Activated T-helper 1 cell treated with anti-CD3 and anti-CD28 coated beads, Interleukin-12 subunit alpha, Interleukin-12 subunit beta, Interleukin-2, Interleukin-4 antibody, amounts not matched to agents 30 ng/mL and 10 ng/mL and 1 ng/mL, durations not matched to agents 14 hours and 24 hours and 36 hours (primary cell): ENCODE measurements at places on chromosomes 3 and 15. TPM values are rescaled to one million over a fixed set of nuclear protein-coding genes. Genes with fewer than 3 reads are reported as not detected.

DNA sequence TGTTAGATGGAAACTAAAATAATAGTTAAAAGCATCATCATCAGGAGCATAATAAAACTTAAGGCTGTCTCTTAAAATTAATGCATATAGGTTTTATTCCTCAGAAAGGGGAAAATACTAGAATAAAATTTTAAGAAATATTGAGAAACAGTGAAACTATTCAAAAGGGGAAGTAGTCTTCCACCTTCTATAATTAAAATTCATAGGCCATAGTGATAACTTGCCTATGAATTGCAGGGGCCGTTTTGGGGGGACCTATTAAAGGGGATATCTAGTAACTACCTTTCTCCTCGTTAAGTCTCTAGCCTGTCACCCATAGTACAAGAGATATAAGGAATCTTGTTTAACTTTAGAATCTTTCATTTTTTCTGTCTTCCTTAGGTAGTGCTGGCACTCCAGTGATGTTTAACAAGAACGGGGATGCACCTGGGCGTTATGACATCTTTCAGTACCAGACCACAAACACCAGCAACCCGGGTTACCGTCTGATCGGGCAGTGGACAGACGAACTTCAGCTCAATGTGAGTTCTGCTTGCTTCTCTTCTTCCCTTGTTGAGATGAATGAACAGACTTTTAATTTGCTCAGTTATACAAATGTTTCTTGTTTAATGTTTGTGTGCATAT lies 600.4 kb downstream of the GRM7 start:
- no peak overlapping the region for H3K4me3 ChIP-seq
- H3K4me1 ChIP-seq, result no peaks in the 10 kb centered on the region
- no peak for DNase-seq
- H3K27me3 ChIP-seq, result no peaks in the 10 kb centered on the region
- H3K27ac ChIP-seq, result no peak overlapping the region
- no peaks in the 10 kb centered on the region for H3K36me3 ChIP-seq

DNA sequence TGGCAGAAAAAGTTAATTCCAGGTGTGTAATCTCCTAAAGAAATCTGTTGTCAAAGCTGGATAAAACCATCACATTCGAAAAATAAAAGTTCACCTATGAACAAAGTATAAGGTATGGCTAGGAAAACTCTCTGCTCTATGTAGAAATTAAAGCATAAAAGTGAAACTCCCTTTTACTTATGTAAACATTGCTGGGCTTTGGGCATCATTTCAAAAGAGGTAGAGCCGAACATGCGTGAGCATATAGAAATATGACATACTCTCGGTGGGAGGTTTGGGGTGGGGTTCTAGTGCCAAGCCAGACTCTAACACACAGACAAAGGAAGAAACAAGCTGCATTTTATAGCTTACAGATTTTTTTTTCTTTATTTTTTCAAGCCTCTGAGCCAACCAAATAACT lies 306.8 kb upstream of the ATP11B start:
- H3K27me3 ChIP-seq, result no peaks in the 10 kb centered on the region
- DNase-seq, result no peak
- H3K4me1 ChIP-seq, result no peaks in the 10 kb centered on the region
- H3K36me3 ChIP-seq, result no peaks in the 10 kb centered on the region

TARS3 gene
- 13.9 and 15.2 TPM in 2 replicates for total RNA-seq

RASL12 gene
- not detected in 2 replicates for total RNA-seq

DNA sequence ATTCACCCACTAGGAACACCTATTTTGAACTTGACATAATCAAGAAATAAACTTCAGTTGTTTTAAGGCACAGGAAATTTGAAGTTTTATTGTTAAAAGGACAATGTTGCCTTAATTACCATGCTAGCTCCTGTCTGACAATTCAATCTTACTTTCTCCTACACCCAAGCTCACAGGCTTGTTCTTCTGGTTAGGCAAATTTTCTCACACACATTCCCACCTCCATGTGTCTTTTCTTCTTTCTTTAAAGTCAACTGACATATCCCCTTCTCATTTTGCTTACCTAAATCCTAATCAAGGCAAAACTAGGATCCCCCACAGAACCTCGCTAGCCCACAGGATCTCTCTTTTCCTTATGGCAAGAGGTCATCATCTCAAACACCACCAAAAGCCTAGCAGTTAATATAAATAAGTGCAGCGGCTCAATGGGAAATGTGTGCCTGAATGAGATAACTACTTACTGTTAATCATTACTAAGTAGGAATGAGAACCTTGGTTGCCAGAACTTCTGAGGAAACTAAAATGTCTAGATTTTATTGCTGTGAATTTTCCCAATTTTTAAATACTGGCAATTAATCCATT lies 189.3 kb downstream of the PLCH1 start:
- no peaks in the 10 kb centered on the region for H3K27me3 ChIP-seq
- no peak for DNase-seq
- no peaks in the 10 kb centered on the region for H3K36me3 ChIP-seq
- no peak overlapping the region for H3K27ac ChIP-seq
- H3K4me3 ChIP-seq, result peak overlapping the region; percentile 25
- peaks cover 28% of the 10 kb centered on the region for H3K4me1 ChIP-seq

DNA sequence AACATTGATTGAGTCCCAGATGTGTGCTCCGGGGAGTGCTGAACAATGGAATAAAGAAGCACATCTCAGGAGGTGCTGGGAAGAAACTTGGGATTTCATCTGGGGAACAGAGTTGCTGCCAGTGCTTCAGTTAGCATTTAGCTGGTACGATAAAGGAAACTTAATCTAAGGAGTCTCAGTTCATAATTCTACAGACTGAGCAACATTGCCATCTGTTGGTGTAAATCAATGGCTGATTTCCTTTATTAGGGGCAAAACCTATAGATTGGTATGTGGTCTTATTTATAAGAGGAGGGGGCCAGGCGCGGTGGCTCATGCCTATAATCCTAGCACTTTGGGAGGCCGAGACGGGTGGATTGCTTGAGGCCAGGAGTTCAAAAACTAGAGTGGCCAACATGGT lies 8.9 kb downstream of the MKRN2OS start:
- no peak overlapping the region for H3K4me3 ChIP-seq
- no peak for DNase-seq
- peaks cover 6% of the 10 kb centered on the region for H3K36me3 ChIP-seq
- H3K27ac ChIP-seq, result no peak overlapping the region

- H3K36me3 ChIP-seq, result peaks cover 10% of the 10 kb centered on the region
- peaks cover 12% of the 10 kb centered on the region for H3K27me3 ChIP-seq
- peak within 1 kb of the TSS; percentile 89 for H3K4me3 ChIP-seq
- peak within 1 kb of the TSS; percentile 94 for H3K27ac ChIP-seq
- DNase-seq, result peak; percentile 72
Measured at GRCh38 chr15:90101969-90102890, at the start of gene IDH2. IDH2 (minus strand) TSS chr15:90102468; CDS start chr15:90102390, 78 bp downstream.

SI gene
- total RNA-seq, result not detected in 2 replicates

DNA sequence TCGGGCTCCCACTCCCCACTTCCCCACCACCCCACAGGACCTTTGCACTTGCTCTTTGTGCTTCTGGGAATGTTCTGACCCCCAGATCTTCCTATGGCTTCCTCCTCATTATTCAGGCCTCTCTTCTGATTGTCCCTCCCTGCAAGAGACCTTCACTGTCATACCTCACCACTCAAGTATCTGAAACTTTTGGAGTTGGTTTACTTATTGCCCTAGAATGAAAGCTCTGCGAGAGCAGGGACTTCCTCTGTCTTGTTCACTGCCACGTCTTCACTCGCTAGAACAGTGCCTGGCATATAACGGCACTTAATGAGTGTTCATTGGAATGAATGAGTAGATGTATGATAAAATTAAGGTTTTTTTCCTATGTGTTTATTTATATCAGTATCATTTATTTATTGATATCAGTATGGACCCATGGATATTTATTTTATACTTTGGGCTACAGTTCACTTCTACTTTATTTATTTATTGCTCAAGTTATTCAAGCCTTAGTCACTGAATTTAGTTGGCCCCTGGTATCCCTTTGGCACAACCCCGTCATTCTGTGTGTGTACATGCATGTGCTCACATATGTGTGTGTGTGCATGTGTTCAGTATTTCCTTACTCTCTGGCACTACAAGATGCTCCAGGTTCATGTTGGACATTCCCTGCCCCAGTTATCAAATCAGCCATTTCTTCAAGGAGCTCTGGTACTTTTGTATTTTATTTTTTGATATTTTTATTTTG lies 197.6 kb downstream of the THSD4 start:
- H3K27ac ChIP-seq, result no peak overlapping the region
- H3K4me1 ChIP-seq, result no peaks in the 10 kb centered on the region
- H3K36me3 ChIP-seq, result no peaks in the 10 kb centered on the region
- no peak overlapping the region for H3K4me3 ChIP-seq

SEMA6D gene
- not detected in 2 replicates for total RNA-seq

DNA sequence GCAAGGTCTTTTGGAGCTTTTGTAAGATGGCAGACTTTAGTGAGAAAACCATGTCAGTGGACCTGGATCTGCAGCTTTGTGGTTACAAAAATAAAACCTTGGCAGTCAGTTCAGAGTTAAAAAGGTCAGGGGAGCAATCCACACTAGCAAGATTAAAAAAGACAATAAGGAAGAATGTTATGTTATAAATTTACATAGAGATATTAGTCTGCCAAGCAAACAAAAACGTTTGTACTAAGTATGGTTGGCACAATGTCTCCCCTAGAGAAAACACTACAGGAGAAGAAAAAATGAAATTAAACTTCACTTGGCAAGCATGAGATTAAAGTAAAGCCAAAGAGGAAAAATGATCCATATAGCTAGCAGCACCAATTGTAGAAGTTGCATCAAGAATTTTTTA lies 205.0 kb downstream of the LSAMP start:
- H3K36me3 ChIP-seq, result no peaks in the 10 kb centered on the region
- H3K27me3 ChIP-seq, result no peaks in the 10 kb centered on the region
- H3K4me1 ChIP-seq, result no peaks in the 10 kb centered on the region
- H3K4me3 ChIP-seq, result no peak overlapping the region
- no peak for DNase-seq

NOX5 gene
- total RNA-seq, result 0.03 TPM in 1 of 2 replicates, not detected in the other

SOX14 gene
- total RNA-seq, result not detected in 2 replicates

GRCh38 chr3:25294169-25294805 lies 133.8 kb upstream of the RARB start:
- no peaks in the 10 kb centered on the region for H3K36me3 ChIP-seq
- no peak overlapping the region for H3K4me3 ChIP-seq
- no peaks in the 10 kb centered on the region for H3K4me1 ChIP-seq

DNA sequence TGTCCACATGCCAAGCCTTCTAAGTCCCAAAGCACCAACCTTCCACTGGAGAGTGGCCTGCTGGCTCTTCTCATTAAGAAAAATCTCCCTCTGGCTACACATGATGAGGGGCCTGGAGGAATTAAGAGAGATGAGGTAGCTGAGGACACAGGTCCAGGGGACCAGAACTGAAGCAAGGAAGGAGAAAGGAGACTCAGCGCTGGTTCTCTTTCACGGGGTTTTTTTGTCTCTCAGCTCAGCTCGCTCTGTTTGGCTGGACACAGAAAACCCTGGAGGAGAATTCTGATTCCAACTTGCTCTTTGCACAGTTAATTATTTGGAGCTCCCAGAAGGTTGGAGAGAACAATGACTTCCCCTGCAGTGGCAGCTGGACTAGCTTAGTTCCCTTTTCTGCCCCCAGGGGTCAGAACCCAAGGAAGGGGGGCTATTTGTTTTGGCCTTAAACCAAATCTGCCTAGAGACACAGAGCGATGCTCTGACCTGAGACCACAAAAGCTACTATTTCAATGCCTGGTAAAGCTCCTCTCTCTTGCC lies 507.6 kb downstream of the FHIT start:
- H3K27me3 ChIP-seq, result no peaks in the 10 kb centered on the region
- no peaks in the 10 kb centered on the region for H3K36me3 ChIP-seq
- no peaks in the 10 kb centered on the region for H3K4me1 ChIP-seq
- no peak overlapping the region for H3K4me3 ChIP-seq

GRCh38 chr15:40069178-40070165 lies 30.5 kb upstream of the SRP14 start:
- no peak overlapping the region for H3K4me3 ChIP-seq
- peaks cover 16% of the 10 kb centered on the region for H3K4me1 ChIP-seq
- H3K27me3 ChIP-seq, result peaks cover 3% of the 10 kb centered on the region
- no peak for DNase-seq
- H3K36me3 ChIP-seq, result peaks cover 4% of the 10 kb centered on the region

DNA sequence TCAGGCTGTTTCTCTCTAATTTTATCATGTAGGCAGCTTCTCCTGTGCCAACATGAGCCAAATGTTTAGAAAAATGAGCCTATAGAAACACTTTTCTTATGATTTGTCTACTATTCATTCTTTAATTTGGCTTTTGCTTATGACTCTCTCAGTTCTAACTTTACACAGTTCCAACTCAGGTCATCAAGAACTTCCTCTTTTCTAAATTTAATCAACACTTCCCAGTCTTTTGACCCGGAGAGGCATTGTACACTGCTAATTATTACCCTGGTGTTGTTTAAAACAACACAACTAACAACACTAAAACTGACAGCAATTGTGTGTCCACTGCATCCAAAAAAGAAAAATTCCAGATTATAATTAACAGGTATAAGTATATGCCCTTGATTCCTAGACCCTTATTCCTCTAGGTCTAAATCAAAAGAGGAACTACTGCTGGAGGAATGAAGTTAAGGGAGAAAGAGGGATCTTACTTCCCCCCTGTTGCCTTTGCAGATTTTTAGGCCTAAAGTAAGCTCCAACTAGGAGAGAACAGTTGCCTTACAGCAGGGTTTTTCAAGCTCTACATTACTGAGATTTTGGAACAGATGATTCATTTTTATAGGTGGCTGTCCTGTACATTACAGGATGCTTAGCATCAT lies 332.2 kb upstream of the GOLIM4 start:
- no peak overlapping the region for H3K27ac ChIP-seq
- no peaks in the 10 kb centered on the region for H3K27me3 ChIP-seq
- H3K4me1 ChIP-seq, result no peaks in the 10 kb centered on the region
- no peak overlapping the region for H3K4me3 ChIP-seq

DNA sequence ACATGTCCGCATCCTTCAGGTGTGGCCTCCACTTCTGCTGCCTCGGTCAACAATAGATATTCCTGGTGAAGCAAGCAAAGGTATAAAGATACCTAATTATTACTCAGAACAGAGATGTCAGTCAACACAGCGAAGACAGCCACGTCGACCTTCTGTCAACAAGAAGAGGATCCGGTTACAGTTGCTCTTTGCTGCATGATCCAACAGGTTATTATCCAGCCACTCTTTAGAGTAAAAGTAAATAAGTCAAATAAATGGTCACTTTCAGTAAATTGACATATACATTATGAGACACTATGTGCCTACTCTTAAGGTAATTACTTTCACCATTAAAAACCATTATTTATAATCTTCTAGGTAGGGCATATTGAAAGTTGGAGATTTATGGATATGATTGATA lies 356.8 kb upstream of the ATP11B start:
- H3K27ac ChIP-seq, result no peak overlapping the region
- H3K4me1 ChIP-seq, result no peaks in the 10 kb centered on the region
- H3K27me3 ChIP-seq, result peaks cover 2% of the 10 kb centered on the region

ZFYVE19 gene
- total RNA-seq, result 36.2 and 38.6 TPM in 2 replicates

DNA sequence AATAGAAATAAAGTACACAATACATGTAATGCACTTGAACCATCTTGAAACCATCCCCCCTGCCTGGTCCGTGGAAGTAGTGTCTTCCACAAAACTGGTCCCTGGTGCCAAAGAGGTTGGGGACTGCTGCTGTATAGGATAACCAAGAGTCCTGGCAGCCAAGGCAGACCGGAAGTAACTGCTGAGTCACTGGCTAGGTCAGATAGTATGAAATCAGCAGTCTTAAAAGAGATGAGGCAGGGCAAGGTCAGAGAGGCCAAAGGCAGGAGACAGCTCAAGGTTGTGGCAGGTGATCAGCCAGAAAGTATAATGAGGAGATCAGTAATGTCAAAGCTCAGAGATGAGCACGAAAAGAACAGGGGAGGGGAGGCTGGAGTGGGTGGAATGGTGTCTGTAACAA lies 60.2 kb downstream of the MAP3K13 start:
- H3K36me3 ChIP-seq, result no peaks in the 10 kb centered on the region
- peaks cover 4% of the 10 kb centered on the region for H3K4me1 ChIP-seq
- no peak for DNase-seq
- no peak overlapping the region for H3K4me3 ChIP-seq
